ENCODE measurements at places on chromosomes 5 and 9.

- no peak for DNase-seq
Observed at GRCh38 chr9:128499920-128500319, 4.6 kb upstream of the GLE1 start.

DNA sequence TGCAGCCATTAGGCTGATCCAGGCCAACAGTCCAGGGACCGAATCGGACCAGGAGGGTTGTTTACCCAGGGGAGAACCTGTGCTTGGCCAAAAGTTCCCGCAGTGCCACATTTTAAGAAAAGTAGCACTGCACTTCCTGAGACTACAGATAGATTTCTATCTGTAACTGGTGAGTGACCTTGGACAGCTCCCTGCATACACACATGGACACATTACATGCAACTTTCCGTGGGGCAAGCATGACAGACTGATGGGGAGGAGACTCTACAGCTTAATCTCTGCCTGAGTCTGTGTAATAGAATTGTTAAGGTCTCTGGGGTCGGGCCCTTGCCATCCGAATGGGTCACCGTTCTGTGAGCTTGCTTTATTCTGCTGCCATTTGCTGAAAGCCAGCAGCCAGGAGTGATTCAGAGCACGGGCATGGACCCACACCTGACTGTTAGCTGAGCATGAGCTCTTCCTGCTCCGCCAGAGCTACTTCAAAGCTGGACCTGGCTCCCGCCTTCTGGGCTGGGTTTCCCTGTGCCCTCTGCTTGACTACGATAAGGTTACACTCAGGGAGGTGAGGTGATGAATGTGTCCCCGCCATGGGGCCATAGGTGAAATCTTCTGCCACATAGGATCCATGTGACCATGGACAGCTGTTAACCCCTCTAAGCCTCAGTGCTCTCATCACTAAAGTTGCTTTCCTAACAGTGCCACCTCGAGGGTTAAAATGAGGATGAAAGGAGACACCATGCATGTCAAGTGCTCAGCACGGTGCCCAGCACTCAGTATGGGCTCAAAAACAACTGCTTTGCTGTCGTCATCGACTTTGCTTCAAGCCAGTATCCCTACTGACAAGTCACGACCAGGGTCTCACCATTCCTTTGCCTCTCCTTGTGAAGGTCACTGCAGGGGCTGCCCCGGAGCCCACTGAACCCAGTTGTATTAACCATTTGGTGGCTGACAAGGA lies 200.0 kb downstream of the MELK start:
- DNase-seq = no peak

GRCh38 chr9:137452006-137452760 lies 7.0 kb downstream of the NSMF start:
- no peak for DNase-seq

DNA sequence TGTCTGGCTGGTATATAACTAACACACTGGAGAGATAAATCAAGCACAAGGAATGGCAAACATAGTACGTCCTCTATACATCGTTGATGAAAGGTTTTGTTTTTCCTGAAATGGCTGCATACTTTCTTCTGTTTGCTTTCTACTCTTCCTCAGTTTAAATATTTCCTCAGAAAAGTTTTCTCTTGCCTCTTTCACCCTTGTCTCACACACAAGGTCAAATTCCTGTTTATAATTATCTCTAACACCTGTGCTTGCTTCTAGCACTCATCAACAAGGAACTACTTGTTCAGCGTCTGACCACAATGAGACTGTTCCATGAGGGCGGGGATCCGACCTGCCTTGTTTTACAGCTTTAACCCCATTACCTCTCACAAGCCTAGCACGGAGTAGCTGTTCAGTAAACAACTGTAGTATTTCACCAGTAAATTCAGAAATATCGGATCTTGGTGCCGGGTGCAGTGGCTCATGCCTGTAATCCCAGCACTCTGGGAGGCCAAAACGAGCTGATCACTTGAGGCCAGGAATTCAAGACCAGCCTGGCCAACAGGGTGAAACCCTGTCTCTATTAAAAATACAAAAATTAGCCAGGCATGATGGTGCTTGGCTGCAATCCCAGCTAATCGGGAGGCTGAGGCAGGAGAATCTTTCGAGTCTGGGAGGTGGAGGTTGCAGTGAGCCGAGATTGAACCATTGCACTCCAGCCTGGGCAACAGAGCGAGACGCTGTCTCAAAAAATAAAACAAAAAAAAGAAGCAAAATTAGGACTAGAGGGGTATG lies 37.0 kb downstream of the NR6A1 start:
- DNase-seq = no peak

DNA sequence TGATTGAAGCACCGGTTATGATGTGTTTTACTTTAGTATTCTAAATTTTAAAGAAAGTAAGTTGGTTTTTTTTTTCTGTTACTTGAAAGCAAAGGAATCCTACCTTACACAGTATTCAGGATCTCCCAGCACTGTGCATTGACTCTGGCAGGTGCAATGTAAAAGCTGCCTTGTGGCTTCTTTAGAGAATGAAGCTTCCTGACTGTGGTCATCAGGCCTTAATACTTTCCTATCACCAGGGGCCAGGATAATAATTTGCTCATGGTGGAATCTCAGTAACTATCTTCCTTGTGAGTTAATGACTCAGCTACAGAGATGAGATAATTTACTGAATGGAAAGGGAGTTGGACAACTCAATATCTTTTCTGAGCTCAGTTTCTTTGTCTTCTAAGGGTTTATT lies 435.5 kb upstream of the ZNF608 start:
- no peak for DNase-seq

- DNase-seq = no peak
Observed at GRCh38 chr5:133114166-133114932, 62.5 kb downstream of the HSPA4 start.

DNA sequence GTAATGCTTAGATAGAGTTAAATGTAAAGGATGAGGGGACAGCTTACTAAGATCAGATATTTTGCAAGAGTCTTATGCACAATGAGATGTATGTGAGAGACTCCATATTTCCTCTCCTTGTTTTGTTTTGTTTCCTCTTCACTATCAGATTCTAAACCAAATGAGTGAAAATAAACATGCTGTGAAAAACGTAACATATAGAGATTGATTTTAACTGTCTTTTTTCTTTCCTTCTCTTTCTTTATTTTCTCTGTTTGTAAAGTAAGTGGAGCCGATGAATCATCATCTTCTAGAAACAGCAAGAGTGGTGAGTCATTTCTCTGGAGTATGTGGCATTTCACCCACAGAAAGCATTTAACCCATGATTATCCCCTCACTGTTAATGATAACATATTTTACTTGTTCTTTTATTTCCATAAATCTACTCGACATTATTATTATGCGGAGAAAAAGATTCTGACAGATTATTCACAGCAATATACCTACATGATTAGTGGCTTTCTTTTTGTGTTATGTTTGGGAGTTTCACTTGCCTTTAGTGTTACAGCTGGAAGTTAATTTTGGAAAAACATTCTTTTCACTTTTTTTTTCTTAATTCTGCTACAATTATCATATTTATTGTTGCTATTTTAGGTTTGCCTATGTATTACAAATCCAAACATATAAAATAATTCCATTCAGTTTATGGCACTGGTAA lies 2.1 kb upstream of the ANXA1 start:
- no peak for DNase-seq

- DNase-seq = no peak
Observed at GRCh38 chr5:106822851-106823250, 847.9 kb downstream of the EFNA5 start.

DNA sequence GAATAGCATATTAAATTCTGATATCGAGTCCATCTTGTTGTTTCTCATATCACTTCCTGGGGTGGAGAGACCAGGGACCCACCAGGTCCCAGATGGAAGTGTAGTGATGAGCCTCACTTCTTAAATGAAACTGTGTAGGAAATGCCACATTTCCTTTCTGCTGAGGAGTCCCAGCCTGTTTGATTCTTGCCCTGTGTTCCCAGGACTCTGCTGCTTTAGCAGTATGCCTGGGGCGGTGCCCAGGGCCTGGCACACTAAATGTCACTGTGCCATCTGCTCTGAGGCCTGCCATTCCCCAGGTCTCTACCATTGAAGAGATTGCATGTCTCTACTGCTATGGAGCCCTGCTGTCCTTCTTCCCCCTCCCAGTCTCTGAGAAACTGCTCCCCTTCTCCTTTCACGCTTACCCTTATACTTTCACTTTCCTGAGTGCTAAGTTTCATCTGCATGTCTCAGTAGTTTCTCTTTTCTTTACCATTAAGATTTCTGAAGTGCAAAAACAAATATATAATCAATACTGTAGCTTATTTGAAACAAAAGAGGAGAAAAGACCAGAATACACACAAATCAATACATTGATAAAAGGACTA lies 260.4 kb downstream of the GABRB2 start:
- DNase-seq = no peak

DNA sequence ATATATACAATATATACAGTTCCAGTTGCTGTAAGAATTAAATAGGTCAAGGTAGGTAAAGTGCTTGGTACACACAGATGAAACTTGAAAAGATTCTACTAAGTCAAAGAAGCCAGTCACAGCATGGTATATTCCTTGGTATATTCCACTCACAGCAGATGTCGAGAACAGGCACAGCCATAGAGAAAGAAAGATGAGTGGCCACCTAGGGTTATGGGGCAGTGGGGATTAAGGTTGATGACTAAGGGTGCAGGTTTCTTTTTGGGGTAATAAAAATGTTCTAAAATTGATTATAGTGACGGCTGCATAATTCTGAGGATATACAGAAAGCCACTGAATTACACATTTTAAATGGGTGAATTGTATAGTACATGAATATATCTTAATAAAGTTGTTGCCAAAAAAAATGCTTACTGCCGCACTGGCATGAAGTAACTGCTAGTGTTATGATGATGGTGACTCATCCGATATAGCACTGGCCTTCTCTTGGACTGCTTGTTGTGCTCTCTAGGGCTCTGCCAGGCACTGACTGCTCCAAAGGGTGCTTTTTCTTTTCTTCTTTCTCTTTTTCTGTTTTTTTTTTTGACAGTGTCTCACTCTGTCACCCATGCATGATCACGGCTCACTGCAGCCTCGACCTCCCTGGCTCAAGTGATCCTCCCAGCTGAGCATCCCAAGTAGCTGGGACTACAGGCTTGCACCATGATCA lies 23.5 kb downstream of the TBC1D2 start:
- DNase-seq = no peak

GRCh38 chr9:85884256-85884655 lies 56.7 kb upstream of the NAA35 start:
- DNase-seq = no peak

- no peak for DNase-seq
Observed at GRCh38 chr5:135444360-135444759, 2.8 kb downstream of the DCANP1 start.

DNA sequence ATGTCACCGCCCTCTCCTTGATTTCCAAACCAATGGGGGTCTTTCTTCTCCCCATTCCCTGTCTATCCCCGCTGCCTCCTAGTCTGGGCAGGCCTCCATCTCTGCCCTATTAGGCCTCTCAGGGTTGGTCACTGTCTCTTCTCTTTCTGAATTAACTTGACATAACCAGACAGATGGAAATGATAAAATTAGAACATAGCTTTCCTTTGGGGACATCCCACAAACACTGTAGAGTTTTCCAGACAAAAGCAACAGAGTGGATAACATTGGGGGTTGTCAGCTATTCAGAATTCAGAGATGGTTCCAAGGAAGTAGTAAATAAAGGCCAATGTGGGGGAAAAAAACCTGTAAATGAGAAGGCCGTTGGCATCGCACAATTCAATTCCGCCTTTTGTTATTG lies 24.7 kb downstream of the LHX6 start:
- DNase-seq = no peak

DNA sequence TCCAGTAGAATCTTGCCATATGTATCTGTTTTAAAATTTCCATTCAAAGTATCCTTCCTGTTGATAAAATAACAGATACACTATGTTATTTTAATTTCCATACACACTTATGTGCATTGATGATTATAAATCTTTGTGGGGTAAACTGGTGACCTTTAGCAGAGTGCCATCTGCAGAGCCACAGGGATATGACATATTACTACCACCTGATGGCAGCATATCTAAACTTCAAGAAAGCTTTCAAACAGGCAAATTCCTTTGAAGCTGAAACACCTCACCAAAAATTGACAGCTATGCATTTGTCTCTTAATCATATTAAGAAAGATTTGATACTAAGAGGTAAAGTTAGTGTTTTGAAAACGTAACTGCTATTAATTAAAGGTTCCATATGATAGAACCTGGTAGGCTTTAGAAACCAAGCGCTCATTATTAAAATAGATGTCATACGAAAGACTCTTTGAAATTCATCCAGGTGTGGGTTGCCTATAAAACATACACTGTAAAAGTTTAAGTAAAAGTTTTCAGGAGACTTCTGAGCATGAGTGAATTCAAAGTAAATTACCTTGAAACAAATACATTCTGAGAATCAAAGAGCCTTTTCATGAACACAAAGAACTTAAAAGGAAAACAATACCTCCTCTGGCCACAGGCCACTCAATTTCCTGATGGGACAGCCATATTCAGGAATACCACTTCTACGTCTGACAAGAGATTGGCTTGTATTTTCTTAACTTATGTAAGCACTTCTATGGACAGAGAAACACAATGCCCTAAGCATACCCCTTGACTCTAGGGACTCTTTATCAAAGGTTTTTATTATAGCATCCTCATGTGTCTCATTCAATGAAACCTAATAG lies 93.3 kb downstream of the KIAA0825 start:
- peak; percentile 1 for DNase-seq

DNA sequence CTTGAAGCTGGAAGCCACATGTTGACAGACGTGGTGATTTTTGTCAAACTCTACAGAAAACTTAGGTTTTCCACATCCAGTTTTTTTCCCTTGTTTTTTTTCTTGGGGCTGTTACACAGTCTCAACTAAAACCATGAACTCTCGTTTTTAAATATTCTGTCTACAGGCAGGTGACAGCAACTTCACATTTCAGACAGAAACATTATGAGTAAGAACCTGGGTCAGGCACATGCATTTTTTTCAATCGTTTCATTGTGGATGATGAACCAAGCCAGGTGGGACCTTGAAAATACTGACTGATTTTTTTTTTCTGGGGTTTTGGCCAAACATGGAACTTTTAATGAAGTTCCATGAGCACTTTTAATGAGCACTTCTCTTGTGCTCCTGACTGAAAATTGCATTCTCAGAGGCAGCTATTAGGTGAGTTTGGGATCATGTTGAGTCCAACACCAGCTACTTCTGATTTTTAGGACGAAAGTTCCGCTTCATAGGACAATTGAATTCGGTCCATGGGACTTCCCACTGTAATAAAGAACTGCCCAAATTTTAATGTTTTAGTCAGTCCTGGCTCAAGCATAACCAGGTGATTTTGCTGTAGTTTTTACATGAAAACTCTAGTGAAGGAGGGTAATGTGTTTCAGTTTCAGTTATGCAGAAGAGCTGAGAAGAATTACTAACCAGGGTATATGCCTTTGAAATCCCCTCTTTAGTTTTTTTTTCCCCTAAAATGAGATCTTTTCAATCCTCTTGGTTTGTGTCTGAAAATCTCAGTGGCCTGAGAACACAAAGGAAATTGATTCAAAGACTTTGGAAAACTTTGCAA lies 93.2 kb upstream of the ADAMTS16 start:
- DNase-seq = no peak

All from activated CD4-positive, alpha-beta T cell treated with anti-CD3 and anti-CD28 coated beads, Interleukin-2, amount 50 U/mL, for 1 hour (primary cell).